T-helper 1 cell treated with Interleukin-12 subunit alpha and Interleukin-12 subunit beta and Interleukin-4 antibody, amounts not matched to agents 30 ng/mL and 1 ng/mL, for 36 hours (primary cell): ENCODE measurements at places on chromosomes 3 and 15. TPM values are rescaled to one million over a fixed set of nuclear protein-coding genes. Genes with fewer than 3 reads are reported as not detected.

The MEIS2 gene
- total RNA-seq, result not detected in 2 replicates

The PRR23E gene
- not detected in 2 replicates for total RNA-seq

The KCNMB2 gene
- not detected in 2 replicates for total RNA-seq

The CIB2 gene
- 1.4 and 1.9 TPM in 2 replicates for total RNA-seq

The FBXO40 gene
- total RNA-seq, result not detected in 2 replicates

The TRIM69 gene
- 61.5 and 73.7 TPM in 2 replicates for total RNA-seq

The REC114 gene
- not detected in 2 replicates for total RNA-seq

The FSIP1 gene
- 0.22 and 0.91 TPM in 2 replicates for total RNA-seq

The DTWD1 gene
- 16.9 and 20.9 TPM in 2 replicates for total RNA-seq

The VPS33B gene
- 22.7 and 23.3 TPM in 2 replicates for total RNA-seq

The MEGF11 gene
- total RNA-seq, result 0.78 TPM in 1 of 2 replicates, not detected in the other

The ELL3 gene
- total RNA-seq, result 0.34 and 1.6 TPM in 2 replicates

The MUSTN1 gene
- total RNA-seq, result 0.59 and 3.0 TPM in 2 replicates

The VILL gene
- total RNA-seq, result 18.4 and 21.1 TPM in 2 replicates

The CSK gene
- 461 and 477 TPM in 2 replicates for total RNA-seq

The DCLK3 gene
- total RNA-seq, result not detected in 2 replicates

The ACOX2 gene
- total RNA-seq, result not detected in 2 replicates

The LRRC2 gene
- 0.12 and 0.15 TPM in 2 replicates for total RNA-seq

The SLC24A5 gene
- total RNA-seq, result not detected in 2 replicates

The GCNT3 gene
- not detected in 2 replicates for total RNA-seq

The KIF15 gene
- total RNA-seq, result 29.5 and 30.2 TPM in 2 replicates

The GP9 gene
- not detected in 2 replicates for total RNA-seq
